Endothelial cell (in vitro differentiated cells): ENCODE measurements at places on chromosomes 4 and X. TPM values are rescaled to one million over a fixed set of nuclear protein-coding genes. Genes with fewer than 3 reads are reported as not detected.

DNA sequence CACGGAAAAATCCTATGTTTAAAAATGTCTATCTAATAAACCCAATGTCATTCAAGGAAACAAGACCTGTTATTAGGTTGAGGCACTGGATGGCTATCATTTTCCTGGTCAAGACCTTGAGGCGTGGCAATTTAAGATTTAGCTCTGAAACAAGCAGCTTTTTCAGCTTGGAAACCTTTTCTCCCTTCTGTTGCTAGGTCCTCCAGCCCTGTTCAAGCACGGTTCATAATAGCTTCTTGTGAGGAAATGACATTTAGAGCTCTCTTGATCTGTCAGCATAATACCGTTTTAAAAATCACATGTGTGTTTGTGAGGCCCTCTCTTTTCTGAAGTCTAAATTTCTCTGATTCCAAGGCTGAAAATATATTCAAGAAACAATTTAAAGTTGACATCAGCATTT is 133.6 kb upstream of the GRPR start:
- peak overlapping the region; percentile 57 for H3K27ac ChIP-seq
- DNase-seq, result no peak
- no peaks in the 10 kb centered on the region for H3K36me3 ChIP-seq
- H3K4me3 ChIP-seq, result no peak overlapping the region

- H3K27me3 ChIP-seq, result no peaks in the 10 kb centered on the region
- no peak overlapping the region for H3K27ac ChIP-seq
- H3K36me3 ChIP-seq, result no peaks in the 10 kb centered on the region
- no peak overlapping the region for H3K4me3 ChIP-seq
- DNase-seq, result no peak
Observed at GRCh38 chr4:81836716-81837115, 365.0 kb upstream of the RASGEF1B start.

- DNase-seq, result no peak
- H3K4me1 ChIP-seq, result no peaks in the 10 kb centered on the region
- peaks cover 17% of the 10 kb centered on the region for H3K36me3 ChIP-seq
- peaks cover 1% of the 10 kb centered on the region for H3K27me3 ChIP-seq
- H3K4me3 ChIP-seq, result no peak overlapping the region
Observed at GRCh38 chrX:101028562-101028961, 23.3 kb downstream of the TRMT2B start.

- peaks cover 9% of the 10 kb centered on the region for H3K4me1 ChIP-seq
Observed at GRCh38 chr4:55801498-55801897, 18.1 kb upstream of the EXOC1L start.

Gene SPARCL1
- total RNA-seq, result 3.3 TPM

- H3K27ac ChIP-seq, result peak overlapping the region; percentile 25
- peaks cover 66% of the 10 kb centered on the region for H3K4me1 ChIP-seq
- H3K4me3 ChIP-seq, result peak overlapping the region; percentile 81
Observed at GRCh38 chr4:53590187-53590586, 1.1 kb downstream of the LNX1 start.
